ENCODE measurements at places on chromosomes 4 and X.

- DNase-seq: no peak
Measured at GRCh38 chrX:42073448-42073847, 150.1 kb upstream of the CASK start.

GRCh38 chr4:99966692-99967091, 16.6 kb upstream of the H2AZ1 start:
- DNase-seq: no peak

- DNase-seq: no peak
Measured at GRCh38 chr4:142406917-142407501, 439.1 kb downstream of the INPP4B start.

DNA sequence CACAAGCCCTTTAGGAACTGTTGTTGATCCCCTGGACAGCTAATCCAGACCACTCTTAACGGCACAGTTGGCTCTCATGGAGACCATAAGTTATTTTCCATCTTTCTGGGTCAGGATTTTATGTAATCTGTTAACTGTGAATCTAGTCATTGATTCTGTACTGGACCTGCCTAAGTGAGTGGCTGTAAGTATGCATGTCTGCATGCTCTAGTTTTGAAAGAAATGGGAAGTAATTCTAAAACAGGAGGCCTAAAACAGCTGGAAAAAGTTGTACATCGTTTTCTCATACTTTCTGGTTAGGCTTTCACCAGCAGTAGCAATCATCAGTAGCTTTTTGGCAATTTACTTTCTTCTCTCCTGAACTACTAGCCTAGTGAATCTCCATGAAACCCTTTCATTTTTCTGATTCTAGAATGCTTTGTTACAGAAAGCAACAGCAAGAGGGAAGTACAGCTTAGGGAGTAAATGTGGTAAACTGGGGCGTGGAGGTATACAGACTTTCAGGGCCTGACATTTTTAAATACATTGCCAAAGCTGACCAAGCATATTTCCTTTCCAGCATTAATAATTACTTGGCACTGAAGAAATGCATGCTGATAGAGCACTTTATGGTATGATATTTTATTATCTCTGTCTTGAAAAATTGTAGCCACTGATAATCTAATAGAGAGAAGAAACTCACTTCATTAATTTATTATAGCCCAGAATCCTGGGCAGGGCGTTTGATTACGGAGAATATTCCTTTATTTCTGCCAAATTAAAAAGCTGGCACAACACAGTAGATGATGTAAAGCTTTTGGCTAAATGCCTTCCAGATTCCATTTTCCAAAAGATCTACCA, 202.7 kb downstream of the BANK1 start:
- no peak for DNase-seq
